ENCODE measurements at places on chromosomes 2 and 18. TPM values are rescaled to one million over a fixed set of nuclear protein-coding genes. Genes with fewer than 3 reads are reported as not detected.

Gene ACMSD
- not detected for total RNA-seq

DNA sequence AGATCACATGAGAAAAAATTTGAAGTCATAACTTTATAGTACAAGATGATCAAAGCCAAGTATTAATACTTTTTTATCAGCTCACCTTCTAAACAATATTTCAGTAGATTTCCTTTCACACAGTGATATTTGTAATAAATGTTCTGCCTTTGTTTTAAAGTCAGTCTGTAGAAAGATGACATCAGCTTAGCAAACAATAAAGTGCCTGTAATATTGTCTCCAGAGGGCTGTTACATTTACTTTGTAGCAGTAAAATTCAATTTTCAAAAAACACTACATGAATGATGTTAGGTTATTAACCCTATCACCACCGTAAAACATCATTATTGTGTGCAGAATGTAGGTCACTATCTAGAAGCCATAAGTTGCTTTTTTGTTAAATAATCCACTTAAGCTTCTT, 49.6 kb downstream of the ZEB2 start:
- DNase-seq, result no peak

GRCh38 chr2:171533331-171533730, 11.1 kb downstream of the CYBRD1 start:
- no peak for DNase-seq

DNA sequence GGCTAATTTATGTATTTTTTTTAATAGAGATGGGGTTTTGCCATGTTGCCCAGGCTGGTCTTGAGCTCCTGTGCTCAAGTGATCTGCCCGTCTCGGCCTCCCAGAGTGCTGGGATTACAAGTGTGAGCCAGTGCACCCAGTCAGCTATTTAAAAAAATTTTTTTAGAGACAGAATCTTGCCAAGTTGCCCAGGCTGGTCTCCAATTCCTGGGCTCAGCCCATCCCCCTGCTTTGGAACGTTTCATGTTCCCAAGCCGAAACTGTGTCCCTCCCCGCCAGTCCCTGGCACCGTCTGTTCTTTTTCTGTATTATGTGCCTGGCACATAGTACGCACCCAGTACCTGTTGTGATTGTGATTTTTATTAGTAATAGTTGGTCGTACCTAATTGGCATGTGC, 63.1 kb upstream of the MGAT5 start:
- no peak for DNase-seq

DNA sequence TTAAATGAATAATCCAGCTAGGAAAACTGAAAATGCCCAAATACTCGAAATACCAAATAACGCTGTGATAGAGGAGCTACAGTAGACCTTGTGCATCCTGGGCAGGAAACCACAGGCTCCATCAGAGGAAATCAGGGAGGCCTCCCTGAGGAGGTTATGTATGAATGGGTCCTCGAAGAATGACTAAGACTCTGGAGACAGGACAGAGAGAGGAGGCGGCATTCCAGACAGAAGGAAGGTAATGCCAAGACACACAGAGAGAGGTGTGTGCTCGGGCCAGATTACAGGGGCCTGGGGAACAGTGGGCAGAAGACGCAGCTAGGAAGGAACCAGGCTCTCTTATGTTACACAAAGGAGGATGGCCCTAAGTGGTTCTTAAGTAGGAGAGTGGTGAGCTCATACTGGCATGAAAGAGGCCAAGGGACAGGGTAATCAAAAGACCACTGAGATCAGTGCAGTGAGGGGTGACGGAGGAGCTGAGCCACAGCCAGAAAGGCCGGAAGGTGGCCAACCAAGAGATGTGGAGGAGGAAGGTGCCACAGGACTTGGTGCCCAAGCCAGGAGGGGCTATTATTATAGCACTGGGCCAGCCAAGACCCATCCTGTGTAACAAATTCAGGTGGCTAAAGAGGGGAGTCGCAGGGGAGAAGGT, 9.9 kb downstream of the ST3GAL5 start:
- no peak for DNase-seq

Data from A673 (cell line).